ENCODE measurements at places on chromosomes 6 and 20.

DNA sequence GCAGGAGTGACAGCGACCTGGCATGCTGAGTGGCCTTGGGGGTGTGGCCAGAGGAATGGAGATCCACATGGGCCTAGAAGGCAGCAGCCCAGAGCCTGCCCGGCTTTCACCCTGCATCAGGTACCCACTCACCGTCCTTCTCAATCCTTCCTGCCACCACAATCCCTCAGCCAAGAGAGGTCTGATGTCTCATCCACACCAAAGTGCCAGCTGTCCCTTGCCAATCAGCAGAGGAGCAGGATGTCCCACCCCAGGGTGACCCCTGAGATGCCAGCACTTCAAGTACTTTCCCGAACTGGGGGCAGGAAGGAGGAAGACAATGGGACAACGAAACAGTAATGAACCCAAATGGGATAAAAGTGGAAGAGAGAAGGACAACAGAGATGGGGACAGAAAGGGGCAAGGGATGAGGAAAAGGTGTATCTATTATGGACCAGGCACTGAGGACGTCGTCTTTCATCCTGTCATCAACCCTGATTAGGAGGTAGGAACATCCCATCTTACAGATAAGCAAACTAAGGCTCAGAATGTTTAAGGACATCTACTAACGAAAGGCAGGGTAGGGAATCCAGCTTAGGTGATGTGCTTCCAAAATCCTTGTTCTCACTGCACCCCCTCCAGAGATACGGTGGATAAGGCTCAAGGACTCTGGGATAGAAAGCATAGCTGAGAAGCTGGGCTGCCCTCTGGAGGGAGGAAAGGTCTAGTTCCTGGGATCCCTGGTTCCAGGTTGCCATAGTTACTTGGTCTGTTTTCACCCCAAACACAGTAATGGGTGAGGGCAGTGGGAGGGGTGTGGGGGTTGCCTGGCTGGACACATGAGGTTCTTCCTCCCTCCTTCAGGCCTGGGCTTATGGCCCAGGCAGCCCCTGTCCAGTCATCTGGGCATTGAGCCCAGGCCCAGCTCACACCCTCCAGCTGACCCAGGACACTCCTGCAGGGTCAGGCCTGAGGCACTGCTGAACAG is 4.5 kb upstream of the TNXB start:
- no peak for DNase-seq

- DNase-seq, result no peak
Observed at GRCh38 chr20:59835057-59835447, 98.4 kb downstream of the SYCP2 start.

GRCh38 chr6:157574851-157575424 is 193.9 kb downstream of the ZDHHC14 start:
- no peak for DNase-seq

- no peak for DNase-seq
Observed at GRCh38 chr6:159194421-159194820, 25.2 kb downstream of the FNDC1 start.

GRCh38 chr6:157339432-157339831 is 16.1 kb upstream of the TMEM242 start:
- DNase-seq, result no peak

DNA sequence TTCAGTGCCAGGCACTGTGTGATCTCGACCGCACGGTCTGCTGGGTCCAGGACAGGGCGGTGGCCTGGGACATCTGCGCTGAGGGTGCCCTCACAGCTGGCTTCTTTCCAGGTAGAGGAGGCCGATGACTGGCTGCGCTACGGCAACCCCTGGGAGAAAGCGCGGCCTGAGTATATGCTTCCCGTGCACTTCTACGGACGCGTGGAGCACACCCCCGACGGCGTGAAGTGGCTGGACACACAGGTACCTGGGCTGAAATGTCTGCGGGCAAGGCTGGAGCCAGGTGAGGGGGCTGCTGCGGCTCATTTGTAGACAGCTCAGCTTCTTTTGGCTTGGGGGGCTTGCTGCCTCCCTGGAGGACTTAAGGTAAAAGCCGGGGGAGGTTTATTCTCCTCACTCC is 26.6 kb downstream of the PYGB start:
- DNase-seq, result no peak

DNA sequence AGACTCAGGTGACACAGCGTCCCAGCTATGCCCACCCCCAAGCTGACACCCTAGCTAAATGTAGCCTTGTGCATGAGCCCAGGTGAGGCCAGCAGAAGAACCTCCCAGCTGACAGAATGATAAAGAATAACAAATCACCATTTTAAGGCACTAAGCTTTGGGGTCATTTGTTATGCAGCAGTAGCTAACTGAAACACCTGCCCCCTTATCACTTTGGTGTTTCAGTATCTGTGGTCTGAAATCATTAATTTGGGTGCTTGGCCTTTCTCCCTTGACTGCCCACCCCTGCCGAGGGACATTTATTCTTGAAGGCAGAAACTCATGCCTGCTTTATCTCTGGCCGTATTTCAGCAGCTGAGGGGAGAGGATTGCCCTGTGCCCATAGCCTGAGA is 30.0 kb downstream of the DACT2 start:
- no peak for DNase-seq

DNA sequence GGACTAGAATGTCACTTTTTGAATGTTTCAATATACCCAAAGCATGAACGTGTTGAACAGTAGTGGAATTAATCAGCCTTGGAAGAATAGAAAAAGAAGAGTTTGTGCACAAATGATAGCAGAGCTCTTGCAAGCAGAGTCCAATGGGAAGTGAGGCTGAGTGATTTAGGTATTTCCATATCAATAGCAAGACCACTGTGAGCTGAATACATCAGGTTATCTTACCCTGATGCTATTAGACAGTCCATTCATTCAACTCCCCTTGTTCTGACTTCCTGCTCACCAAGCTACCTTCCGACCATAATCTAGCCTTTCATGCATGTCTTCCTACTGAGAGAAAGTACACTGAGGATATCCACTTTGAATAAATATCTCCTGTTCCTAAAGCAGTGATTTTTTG is 349.2 kb upstream of the RNF217 start:
- no peak for DNase-seq

DNA sequence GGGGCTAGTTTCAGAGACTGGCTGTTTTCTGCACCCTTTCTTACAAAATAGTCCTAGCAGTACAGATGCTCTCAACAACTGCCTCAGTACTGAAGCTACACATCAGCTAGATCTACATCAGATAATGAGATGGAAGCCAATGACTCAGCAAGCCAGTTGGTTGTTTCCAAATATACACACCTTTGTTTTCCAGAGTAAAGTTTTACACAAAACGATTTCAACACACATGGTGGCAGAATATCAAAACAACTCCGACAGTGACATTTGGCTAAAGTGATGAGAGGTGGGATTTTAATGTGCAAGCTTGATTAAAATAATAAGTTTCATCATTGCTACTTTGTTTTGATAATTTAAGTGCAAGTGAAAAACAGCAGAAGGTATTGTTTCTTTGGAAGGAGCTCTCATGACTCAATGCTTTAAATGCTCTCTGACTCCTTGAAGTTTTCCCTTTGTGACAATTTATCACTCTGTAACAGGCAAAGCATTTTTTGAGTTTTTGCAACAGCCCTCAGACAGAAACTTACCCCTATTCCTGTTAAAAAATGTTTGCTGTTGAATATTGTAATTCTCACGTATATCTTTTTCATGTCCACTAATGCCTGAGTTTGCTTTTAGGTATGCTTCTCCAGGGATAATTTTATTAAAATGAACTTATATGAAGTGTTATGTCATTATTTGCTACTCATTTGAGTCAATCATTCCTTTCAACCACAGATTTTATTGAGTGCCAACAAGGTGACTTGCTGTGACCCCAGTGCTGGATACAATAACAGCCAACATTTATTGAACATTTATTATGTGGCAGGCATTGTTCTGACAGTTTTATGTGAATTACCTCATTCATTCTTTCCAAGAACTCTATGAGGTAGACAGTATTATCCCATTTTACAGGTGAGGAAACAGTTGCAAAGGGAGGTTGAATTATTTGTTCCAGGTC is 882.0 kb downstream of the TFAP2A start:
- no peak for DNase-seq

- DNase-seq, result no peak
Observed at GRCh38 chr6:29376003-29376402, 912 bp upstream of the OR12D3 start.

DNA sequence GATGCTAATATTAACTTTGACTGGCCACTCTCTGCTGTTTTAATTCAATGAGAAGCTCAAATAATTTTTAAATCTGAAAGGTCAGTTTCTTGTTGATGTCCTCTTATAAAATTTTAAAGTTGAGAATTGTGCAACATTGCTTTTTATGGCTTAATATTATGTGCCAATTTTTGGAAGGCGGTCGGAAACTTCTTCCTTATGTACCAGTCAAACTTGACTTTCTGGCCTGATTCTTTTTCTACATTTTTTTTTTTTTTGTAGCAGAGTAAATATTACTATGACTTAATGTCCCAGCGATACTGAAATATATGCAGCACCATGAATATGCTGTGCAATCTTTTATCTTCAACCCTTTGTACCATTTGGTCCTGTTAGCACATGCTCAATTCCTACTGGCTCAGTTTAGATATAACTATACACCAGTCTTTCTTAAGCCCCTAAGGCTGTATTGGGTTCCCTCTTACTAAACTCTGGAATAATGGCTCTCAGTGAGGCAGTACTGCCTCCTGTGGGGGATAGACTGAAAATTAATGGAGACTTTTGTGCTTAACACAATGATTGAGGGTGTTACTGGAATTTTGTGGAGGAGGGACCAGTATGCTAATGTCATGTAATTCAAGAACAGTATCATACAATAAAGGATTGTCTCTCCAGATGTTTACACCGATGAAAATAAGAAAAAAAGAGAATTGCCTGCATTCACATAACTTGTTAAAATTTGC is 156.4 kb upstream of the SYNCRIP start:
- DNase-seq, result no peak

GRCh38 chr20:33837096-33837830 is 26.1 kb downstream of the CHMP4B start:
- DNase-seq, result no peak

DNA sequence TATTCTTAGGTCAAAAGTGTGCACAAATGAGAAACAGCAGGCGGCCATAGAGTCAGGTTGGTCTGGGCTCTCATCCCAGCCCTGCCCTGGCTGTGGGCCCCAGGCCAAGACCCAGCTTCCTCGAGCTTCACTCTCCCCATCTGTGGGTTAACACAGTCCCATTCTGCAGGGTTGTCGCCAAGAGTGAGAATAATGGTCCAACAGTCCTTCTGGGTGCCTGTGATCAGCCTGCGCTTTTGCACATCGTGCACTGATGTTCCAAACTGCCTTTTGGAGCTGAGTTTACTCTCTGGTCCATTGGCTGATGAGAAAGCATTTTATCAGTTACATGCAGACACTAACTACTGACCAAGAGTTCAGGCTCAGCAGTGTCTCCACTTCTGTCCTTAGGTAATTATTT is 82.6 kb downstream of the INSM1 start:
- no peak for DNase-seq

DNA sequence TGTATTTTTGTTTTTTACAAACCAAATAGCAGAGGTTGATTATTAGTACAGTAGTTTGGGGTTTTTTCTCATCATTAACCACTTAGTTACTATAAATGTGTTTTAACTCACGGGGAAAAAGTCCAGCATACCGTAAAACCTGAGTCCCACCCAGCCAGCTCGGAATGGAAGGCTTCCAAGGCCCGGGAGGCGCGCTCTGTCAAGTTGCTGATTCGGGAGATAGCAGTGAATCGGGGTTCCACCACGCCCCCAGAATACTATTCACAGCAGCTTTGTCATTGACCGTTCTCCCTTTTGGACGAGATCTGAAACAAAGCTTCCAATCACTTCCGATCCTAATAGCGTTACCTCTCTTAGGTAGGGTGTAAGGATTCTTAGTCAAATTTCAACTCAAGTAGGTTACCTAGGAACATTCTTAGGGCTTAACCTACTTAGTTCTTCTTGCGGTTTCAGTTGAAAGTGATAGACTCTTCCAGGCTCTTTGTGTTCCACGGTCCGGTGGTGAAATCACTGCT is 232.8 kb upstream of the QKI start:
- DNase-seq, result no peak

DNA sequence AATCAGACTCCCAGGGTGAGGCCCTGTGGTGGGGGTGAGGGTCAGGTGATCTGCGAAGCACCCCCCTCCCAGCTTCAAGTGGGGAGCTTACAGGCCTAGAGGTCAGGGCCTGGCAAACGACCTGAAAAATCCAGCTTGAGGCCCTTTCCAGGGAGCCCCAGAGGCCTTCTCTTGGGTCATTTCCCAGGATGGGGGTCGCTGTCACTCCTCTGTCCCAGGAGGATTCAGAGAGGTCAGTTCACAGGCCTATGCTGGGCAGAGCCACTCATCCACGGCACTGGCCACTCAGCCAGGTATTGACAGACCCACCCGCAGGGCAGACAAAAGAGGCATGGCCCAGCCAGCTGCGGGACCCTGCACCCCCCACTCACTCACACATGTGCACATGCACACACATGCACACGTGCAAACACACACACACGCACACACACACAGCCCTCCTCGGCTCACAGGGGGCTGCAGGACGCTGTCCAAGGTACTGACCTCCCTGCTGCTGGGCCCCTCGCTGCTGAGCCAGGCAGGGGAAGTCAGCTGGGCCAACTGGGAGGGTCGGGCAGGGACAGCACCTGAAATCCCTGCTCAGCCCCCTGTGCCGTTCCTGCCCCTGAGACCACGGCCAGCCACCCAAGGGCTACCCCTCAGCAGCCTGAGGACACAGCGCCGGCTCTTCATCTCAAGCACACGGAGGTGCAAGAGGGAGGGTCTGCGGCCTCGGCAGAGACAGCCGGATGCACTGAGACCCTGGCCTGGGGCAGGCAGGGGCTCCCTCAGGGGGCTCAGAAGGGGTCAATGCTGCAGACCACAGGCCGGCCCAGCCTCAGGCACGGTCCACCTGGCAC is 113.8 kb downstream of the TAF4 start:
- no peak for DNase-seq

DNA sequence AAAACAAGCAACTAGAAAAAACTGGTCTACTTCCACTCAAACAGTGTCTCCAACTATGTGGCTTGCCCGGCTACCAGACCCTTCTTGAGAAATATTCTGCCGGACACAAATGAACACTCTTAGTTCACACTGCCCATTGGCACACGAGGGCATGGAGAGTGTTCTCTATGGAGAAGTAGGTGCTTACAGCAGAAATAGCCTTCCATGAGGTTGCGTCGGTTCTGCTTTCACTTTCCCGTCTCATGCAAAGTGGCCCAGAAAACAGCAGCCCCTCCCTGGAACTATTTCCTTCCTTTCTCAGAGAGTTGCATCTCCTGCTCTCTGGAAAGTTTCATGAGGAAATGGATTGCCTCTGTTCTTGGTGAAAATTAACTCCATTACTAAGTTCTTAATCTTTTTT is 9.5 kb upstream of the HLA-DOA start:
- no peak for DNase-seq

Data from glomerular endothelial cell (primary cell).